Activated CD4-positive, CD25-positive, alpha-beta regulatory T cell treated with anti-CD3 and anti-CD28 coated beads, Interleukin-2, amount 50 U/mL, for 16 hours (primary cell): ENCODE measurements at places on chromosomes 4 and X.

GRCh38 chr4:96073461-96073860 is 233.6 kb downstream of the PDHA2 start:
- no peak for DNase-seq

DNA sequence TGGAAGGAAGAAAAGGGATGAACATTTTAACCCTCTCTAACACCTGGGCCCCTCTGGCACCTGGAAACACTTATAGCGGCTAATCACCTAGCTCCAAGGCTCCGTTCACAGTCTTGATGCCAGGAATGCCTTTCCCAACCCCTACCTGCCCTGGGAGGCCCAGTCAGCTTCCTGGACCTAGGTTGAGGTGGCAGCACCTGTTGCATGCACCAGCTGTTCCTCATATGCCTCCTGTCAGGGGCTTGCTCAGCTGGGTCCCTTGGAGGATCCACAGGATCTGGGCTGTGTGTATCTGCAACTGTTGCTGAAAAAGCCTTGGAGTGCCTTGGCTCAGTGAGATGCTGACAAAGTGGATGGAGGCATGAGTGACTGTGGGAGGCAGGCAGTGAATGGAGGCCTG is 4.4 kb downstream of the CFP start:
- DNase-seq: no peak

- DNase-seq: no peak
Measured at GRCh38 chr4:130124066-130124465, 1028.1 kb downstream of the C4orf33 start.

GRCh38 chr4:55554453-55555030 is 7.8 kb upstream of the CLOCK start:
- no peak for DNase-seq

- no peak for DNase-seq
Measured at GRCh38 chr4:3836756-3837601, 70.8 kb downstream of the ADRA2C start.

- DNase-seq: no peak
Measured at GRCh38 chrX:13491061-13491460, 78.3 kb upstream of the EGFL6 start.

DNA sequence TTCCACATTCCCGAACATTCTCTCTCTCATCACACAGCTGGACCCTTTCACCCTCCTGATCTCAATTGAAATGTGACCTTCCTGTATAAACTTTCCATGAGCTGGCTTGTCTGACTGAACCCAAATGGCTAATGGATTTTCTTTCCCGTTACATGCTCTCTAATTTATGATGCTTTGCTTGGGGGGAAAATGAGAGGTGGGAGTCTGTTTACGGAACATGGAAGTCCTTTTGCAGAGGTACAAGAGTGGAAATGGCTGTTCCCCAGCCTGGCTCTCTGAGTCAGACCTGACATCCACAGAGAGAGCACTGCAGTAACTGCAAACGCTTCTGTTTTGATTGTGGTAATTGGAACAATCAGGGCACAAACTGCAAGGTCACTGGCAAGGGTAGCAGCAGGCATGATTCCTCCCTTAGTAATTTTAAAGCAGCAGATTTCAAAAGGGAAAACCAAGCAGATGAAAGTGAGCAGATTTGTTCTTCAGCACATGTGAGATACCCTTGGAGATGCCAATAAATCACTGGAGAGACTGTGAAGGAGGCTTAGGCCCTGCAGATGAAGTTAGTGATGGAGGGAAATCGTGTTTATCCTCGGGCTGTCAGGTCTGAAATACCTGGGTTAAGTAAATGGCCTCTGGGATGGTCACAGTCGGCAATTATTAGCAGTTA is 83.9 kb downstream of the SNCA start:
- DNase-seq: no peak

DNA sequence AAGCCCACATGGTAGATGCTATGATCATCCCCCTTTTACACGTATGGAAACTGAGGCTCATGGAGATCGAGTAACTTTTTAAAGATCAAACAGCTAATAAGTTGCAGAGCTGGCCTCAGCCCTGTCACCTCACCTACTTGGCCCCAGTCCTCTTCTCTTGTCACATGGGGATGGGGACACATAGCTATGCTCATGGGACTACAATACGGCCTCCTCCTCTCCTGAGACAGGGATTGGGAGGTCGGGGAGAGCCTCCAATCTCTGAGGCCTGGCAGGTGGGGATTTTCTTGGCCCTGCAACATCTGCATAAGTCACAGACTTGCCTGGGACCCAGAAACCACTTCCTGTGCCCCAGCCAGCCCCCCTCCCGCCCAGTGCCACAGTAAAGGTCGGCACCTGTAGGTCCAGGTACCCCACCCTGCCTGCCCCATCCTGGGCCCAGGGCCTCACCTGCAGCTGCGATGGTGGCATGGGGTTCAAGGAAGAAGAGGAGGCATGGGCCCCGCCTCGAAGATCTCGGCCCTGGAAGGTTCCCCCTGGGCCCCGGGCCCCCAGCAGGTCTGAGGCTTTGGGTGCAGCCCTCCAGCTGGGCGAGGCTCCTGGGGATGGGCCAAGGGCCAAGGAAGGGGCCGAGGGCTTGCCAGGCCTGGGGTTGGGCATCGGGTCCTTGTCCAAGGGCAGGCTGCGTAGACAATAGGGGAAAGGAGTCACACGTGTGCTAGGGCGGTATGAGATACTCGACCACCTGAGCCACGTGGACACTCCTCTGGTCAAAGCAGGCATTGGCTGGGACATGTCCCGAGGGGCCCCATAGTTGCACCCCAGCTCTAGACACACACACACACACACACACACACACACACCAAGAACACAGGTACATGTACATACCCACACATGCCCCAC is 6.4 kb downstream of the FOXP3 start:
- DNase-seq: no peak

- DNase-seq: no peak
Measured at GRCh38 chrX:39399387-39399786, 598.1 kb downstream of the MID1IP1 start.

DNA sequence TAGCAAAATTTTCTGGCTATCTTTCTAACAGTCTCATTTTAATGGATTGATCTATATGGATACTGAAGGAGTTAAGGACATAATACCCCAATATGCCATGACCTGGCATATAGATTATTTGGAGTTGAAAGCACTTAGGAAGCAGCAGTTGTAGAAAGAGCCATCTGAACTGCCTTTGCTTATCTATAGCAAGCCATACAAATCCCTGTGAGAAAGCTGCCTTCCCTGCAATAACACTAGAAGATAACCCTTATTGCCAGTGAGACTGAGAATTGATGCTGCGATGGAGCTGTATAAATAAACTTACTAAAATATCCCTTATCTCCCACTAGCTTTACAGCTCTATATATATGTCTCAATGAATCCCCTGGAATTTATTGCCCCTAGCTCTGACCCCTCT is 346.3 kb downstream of the TECRL start:
- DNase-seq: no peak

- DNase-seq: no peak
Measured at GRCh38 chr4:91325495-91325894, 978.3 kb upstream of the GRID2 start.

GRCh38 chr4:150089732-150090131 is 11.5 kb downstream of the DCLK2 start:
- DNase-seq: no peak

GRCh38 chr4:76234679-76235044 is 16.9 kb upstream of the FAM47E start:
- no peak for DNase-seq

- DNase-seq: no peak
Measured at GRCh38 chr4:105170711-105171110, 24.0 kb downstream of the TET2 start.

DNA sequence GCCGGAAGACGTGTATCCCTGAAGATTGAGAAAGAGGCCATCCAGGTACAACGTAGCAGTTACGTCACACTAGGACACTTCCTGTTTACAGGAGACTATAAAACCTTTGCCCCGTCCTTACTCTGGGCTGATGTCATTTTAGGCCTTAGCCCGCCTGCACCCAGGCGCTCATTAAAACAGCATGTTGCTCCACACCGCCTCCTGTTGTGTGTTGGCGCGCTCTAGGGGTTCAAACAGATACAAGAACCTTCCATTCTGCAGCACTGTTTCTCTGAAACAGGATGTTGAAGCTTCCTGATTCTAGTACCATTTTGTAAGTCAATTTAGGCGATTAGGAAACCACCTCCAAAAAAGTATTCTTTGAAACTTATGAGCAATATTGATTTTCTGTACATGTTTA is 722.1 kb downstream of the PCDH7 start:
- no peak for DNase-seq

DNA sequence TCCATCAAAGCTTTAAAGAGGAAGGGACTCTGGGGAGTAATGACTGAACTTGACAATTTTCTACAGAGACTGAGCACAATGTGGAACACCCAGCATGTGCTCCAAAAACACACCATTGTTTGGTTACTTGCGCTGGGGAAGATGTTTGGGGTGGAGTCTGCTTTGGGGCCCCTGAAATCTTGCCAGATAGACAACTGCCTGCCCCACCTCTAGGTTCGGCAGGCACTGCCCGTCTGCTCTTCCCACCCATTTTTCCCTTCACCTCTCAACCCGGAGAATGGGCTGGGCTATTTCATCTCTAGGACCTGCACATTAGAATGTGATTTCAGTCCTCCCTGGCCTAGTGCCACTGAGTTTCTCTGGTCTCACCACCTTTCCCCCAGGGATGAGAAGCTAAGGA is 41.9 kb downstream of the TSC22D3 start:
- no peak for DNase-seq

DNA sequence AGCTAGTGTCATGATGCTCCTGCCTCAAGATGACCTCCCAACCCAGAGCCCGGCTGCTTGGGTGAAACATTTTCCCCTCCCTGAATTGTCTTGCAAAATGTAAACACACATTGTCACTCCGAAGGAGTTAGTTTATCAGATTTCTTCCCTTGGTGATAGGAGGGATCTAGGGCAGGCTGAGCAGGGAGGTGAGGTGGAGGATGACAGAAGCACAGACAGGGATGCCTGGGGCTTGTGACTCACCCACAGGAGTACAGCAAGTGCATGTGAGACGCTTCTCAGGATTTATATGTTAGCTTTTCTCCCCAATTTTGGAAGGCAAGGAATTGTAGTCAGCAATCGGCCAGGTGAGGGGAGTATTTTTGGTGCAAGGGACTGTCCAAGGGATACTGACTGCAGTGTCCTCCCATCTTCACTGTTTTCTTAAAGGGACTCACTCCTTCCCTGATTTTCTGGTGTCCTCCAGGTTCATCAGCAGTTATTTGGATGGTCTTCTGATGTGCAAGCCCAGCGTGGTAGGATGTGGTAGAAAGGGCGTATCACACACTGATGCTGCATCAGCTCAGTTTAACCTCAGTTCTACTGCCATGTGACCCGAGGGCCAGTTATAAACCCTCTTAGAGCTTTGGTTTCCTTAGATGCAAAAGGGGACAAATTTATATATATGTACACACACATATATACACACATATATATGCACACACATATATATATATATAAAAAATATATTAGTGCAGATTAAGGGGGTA is 46.2 kb upstream of the IGFBP7 start:
- DNase-seq: no peak

- no peak for DNase-seq
Measured at GRCh38 chr4:52173470-52174045, 122.5 kb downstream of the SPATA18 start.

DNA sequence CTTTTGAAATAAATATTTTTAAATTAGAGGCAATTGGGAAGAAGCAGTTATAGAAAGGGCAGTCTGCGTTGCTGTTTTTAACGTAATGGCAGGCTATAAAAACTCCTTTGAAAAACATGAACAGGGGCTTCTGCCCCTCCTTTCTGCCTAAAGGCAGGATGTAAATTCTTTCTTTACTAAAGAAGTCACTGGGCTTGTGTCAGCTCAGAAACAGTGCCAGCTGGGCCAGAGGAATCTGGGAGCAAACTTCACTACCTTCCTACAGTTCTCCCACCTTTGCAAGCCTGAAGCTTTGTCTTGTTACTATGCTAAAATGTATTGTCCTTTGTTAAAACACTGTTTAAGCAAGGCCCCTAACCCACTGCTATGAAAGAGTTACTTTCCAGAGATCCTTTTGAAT is 1664.8 kb downstream of the RPA4 start:
- DNase-seq: no peak

- DNase-seq: no peak
Measured at GRCh38 chr4:37770016-37770415, 56.5 kb upstream of the PGM2 start.

GRCh38 chr4:26367811-26368210 is 47.0 kb downstream of the RBPJ start:
- no peak for DNase-seq

DNA sequence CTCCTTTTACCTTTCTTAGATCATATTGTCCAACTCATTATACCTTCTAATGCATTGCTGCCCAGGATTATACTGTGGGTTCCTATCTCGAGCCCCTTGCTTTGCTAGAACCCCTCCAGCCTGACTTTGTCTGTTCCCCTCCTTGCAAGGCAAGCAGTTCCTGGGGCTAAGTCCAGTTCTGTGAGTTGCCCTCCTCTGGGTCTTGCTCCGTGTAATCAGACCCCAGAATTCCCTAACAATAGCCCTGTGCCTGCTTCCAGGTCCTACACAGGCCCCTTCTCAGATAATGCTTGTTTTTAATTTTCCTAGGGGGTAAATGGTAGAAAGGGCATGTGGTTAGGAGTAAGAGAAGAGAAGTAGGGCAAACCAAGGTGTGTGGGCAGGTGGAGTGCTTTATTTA is 145.9 kb downstream of the FSTL5 start:
- no peak for DNase-seq

DNA sequence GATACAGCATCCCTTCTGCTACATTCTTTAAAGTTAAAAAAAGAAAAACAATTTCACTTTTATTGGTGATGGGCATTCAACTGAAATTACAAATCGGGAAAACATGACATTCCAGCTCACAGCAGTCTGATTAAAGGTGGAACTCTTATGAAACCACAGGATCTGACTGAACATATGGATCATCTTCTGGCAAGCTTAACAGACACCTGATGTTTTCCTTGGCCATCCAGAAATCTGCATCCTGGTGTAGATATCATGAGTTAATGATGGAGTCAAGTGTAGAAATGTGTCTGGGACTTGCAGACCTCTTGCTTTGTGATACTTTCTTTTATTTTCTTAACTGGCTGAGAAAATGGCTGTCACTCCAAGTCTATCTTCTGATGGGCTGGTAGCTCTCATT is 167.9 kb downstream of the CBR4 start:
- no peak for DNase-seq

- DNase-seq: no peak
Measured at GRCh38 chr4:63777601-63778000, 631.6 kb downstream of the TECRL start.

DNA sequence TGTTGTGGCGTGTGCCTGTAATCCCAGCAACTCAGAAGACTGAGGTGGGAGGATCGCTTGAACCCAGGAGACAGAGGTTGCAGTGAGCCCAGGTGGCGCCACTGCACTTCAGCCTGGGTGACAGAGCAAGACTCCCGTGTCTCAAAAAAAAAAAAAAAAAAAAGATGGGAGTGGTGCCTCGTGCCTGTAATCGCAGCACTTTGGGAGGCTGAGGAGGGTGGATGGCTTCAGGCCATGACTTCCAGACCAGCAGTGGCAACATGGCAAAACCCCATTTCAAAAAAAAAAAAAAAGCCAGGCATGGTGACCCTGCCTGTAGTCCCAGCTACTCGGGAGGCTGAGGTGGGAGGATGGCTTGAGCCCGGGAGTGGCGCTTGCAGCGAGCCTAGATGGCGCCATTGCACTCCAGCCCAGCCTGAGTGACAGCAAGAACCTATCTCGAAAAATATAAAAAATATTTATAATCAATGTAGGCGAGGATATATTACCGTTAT is 27.0 kb downstream of the EIF2S3 start:
- DNase-seq: no peak

GRCh38 chr4:112214390-112215264 is 17.0 kb upstream of the AP1AR start:
- no peak for DNase-seq

GRCh38 chr4:37825968-37826294 is 555 bp upstream of the PGM2 start:
- no peak for DNase-seq

- no peak for DNase-seq
Measured at GRCh38 chr4:36274158-36274557, 7.3 kb upstream of the DTHD1 start.
